Activated CD4-positive, alpha-beta T cell treated with anti-CD3 and anti-CD28 coated beads, Interleukin-2, amount 10 ng/mL, durations not matched to agents 24 days and 14 days (primary cell): ENCODE measurements at places on chromosomes 11 and 22. TPM values are rescaled to one million over a fixed set of nuclear protein-coding genes. Genes with fewer than 3 reads are reported as not detected.

Gene MMP10
- 0.14 TPM in 1 of 2 replicates, not detected in the other for total RNA-seq

Gene PLEKHA7
- 16.7 and 20.7 TPM in 2 replicates for total RNA-seq

Gene GAB4
- not detected in 2 replicates for total RNA-seq

Gene PSMA1
- total RNA-seq, result 334 and 344 TPM in 2 replicates

DNA sequence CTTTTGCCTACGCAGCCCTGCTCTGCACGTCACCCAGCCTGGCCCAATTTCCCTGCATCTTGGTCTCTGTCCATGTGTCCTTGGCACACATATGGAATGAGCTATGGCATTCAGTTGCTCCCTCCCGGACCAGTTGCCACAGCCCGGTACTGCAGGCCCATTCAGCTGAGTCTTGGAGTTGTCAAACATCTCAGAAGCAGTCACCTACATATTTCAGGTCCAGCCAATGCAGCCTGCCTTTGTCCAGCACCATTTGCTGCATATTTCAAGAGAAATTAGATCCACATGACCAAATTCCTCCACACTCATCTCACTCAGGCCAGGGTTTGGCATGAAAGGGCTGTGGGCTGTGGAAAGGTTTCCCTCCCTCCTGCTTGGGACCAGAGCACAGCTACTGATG is 76.8 kb downstream of the MN1 start:
- H3K4me3 ChIP-seq, result no peak overlapping the region
- no peak for DNase-seq
- H3K27ac ChIP-seq, result no peak overlapping the region
- H3K27me3 ChIP-seq, result no peaks in the 10 kb centered on the region

DNA sequence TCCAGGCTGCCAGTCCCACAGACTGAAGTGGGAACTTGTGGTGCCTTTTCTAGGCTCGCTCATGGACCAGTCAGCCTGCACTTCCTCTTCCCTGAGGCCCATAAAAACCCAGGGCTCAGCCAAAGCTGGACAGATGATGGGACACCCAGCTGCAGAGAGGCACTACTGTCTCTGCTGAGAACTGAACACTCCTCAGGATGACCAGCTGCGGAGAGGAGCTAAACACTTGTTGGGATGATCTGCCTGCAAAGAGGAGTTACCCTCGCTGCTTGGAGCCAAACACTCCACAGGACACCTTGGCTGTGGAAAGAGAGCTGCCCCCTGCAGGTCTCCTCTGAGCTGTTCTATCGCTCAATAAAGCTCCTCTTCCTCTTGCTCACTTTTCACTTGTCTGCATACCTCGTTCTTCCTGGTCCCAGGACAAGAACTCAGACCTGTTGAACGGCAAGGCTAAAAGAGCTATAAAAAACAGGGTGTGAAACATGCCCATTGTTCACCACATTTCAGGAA is 465.5 kb downstream of the GUCY1A2 start:
- H3K4me1 ChIP-seq, result no peaks in the 10 kb centered on the region
- no peak overlapping the region for H3K4me3 ChIP-seq
- no peaks in the 10 kb centered on the region for H3K27me3 ChIP-seq
- DNase-seq, result no peak

DNA sequence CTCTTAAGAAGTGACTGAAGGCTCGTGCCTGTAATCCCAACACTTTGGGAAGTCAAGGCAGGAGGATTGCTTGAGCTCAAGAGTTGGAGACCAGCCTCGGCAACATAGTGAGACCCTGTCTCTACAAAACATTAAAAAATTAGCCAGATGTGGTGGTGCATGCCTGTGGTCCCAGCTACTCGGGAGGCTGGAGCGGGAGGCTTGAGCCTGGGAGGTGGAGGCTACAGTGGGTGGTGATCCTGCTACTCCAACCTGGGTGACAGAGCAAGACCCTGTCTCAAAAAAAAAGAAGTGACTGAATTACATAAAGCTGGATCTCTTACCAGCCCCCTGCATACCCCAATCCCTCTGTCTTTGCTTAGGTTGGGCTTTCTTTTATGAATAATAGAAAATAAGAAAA is 58.1 kb downstream of the C22orf31 start:
- peaks cover 37% of the 10 kb centered on the region for H3K27me3 ChIP-seq
- no peaks in the 10 kb centered on the region for H3K4me1 ChIP-seq
- no peak overlapping the region for H3K27ac ChIP-seq

DNA sequence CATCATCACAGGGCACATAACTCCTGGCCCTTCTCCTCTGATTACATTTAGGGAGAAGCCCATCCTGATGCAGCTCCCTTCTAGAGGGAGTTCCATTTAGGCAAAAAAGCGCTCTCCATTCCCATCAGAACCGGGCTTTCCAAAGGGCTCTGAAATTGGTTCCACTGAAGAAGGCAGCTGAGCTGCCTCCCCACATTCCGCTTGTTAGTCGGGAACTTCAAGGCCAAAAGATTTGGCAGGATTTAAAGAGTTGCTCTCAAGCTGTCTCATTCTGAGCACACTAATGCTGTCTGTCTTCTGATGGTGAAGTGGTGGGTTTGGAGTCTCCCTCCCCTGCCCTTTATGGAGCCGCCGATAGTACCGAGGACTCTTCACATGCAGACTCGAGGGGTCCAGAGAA is 26.6 kb upstream of the CABP7 start:
- H3K4me1 ChIP-seq, result no peaks in the 10 kb centered on the region
- no peaks in the 10 kb centered on the region for H3K27me3 ChIP-seq
- no peak overlapping the region for H3K27ac ChIP-seq
- H3K36me3 ChIP-seq, result peaks cover 17% of the 10 kb centered on the region
- DNase-seq, result no peak
- H3K4me3 ChIP-seq, result no peak overlapping the region

- H3K4me1 ChIP-seq, result no peaks in the 10 kb centered on the region
- DNase-seq, result peak; percentile 79
- no peaks in the 10 kb centered on the region for H3K27me3 ChIP-seq
Measured at GRCh38 chr11:126194121-126194543, 17.3 kb downstream of the RPUSD4 start.

- peak overlapping the region; percentile 100 for H3K27ac ChIP-seq
- H3K36me3 ChIP-seq, result peaks cover 70% of the 10 kb centered on the region
- peaks cover 35% of the 10 kb centered on the region for H3K4me1 ChIP-seq
- H3K4me3 ChIP-seq, result peak overlapping the region; percentile 98
Measured at GRCh38 chr11:206526-207207, 532 bp downstream of the BET1L start.

DNA sequence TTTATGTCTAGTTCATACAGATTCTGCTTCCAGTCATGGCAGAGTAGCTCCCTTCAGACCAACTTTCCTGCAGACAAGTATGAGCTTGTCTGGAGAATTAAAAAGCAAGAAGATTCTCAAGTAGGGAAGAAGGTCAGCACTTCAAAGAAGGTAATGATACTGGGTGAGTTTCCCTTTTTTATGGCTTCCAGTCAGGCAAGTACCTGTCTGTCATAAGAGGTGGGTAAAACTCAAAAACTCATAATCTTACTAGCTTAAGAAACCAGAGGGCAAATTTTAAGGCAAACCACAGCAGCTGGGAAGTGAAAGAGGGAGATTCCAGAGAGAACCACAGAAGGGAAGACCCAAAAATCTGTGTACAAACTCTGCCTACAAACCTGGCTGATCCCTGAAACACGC is 54.2 kb downstream of the DENND5A start:
- H3K36me3 ChIP-seq, result peaks cover 5% of the 10 kb centered on the region
- DNase-seq, result peak; percentile 63
- H3K27me3 ChIP-seq, result no peaks in the 10 kb centered on the region

GRCh38 chr11:65262776-65263175 is 1.0 kb downstream of the POLA2 start:
- H3K4me3 ChIP-seq, result peak overlapping the region; percentile 95
- H3K4me1 ChIP-seq, result peaks cover 48% of the 10 kb centered on the region
- peak overlapping the region; percentile 99 for H3K27ac ChIP-seq
- peaks cover 4% of the 10 kb centered on the region for H3K27me3 ChIP-seq

DNA sequence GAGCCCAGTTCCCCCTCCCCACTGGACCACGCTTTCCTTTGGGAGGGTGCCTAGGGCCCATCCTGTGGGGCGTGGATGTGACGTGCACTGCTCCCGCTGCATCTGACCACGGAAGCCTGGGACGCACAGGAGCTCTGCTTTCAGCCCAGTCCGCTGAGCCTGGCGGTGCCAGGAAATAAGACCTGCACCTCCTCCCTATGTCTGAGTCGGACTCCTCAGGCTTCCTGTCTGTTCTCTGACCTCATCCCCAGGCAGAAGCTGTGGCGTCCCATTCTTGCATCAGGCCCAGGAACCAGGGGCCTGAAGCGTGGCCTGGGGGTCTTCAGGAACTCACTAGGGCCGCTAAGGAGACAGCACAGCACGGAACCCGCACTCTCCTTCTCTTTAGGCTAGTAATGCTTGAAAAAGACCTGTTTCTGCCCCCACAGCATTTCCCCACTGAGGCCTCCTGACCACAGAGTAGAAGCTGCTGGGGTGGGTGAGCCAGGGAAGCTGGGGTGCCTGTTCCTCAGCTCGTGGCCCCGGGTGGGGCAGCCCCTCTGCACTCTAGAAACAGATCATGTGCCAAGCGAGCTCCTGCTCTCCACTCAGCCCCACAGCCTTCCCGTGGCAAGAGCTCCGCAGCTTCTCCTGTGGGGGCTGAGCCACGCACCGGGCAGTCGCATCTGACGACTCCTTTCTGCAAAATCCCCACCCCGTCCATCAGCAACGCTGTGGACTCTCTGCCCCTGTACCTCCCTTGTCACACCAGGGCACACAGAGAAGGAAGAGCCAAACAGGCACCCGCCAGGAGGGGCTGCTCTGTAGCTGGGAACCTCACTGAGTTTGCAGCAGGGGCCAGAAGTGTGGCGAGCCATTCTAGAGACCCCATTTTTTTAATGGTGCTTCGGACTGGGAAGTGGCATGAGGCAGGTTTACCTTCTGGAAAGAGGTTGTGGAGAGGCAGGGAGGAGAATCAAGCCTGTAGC is 22.6 kb downstream of the MOV10L1 start:
- H3K4me1 ChIP-seq, result peaks cover 16% of the 10 kb centered on the region
- peak overlapping the region; percentile 75 for H3K27ac ChIP-seq
- H3K27me3 ChIP-seq, result peaks cover 12% of the 10 kb centered on the region
- DNase-seq, result peak; percentile 68

DNA sequence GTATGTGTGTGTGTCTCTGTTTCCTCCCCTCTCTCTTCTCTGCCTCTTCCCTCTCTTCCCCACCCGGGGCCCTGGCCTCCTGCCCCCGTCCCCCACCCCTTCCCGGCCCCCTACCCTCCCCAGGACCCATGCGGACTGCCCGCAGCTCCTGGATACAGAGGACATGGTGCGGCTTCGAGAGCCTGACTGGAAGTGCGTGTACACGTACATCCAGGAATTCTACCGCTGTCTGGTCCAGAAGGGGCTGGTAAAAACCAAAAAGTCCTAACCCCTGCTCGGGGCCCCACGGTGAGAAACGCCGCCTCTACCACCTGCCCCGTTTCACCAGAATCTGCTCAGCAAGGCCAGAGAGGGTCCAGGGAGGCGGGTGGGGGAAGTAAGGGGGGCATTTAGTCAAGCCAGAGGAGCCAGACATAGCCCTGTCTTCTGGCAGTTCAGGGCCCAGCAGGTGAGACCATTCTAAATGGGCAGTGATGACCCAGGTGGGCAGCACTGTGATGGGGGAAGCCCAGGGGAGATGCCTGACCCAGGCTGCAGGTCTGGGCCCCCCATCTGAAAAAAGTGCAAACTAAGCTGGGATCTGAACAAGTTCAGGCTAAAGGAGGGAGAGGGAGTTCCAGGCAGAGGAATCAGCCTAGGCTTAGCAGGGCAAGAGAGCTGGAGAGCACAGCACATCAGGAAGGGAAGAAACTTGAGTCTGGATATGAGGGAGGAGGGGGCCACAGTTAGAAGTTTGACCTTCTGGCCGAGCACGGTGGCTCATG is 6.4 kb downstream of the SELENOM start:
- H3K4me3 ChIP-seq, result no peak overlapping the region
- no peak for DNase-seq
- H3K27ac ChIP-seq, result no peak overlapping the region
- H3K27me3 ChIP-seq, result no peaks in the 10 kb centered on the region
- peaks cover 2% of the 10 kb centered on the region for H3K36me3 ChIP-seq
- H3K4me1 ChIP-seq, result no peaks in the 10 kb centered on the region

- peak overlapping the region; percentile 52 for H3K27ac ChIP-seq
- peaks cover 6% of the 10 kb centered on the region for H3K36me3 ChIP-seq
- H3K27me3 ChIP-seq, result peaks cover 37% of the 10 kb centered on the region
- peaks cover 25% of the 10 kb centered on the region for H3K4me1 ChIP-seq
- peak; percentile 72 for DNase-seq
Measured at GRCh38 chr11:118609380-118610224, 2.2 kb downstream of the PHLDB1 start.

Gene PATE4
- not detected in 2 replicates for total RNA-seq

GRCh38 chr22:43698403-43698802 is 113.7 kb downstream of the EFCAB6 start:
- no peaks in the 10 kb centered on the region for H3K36me3 ChIP-seq
- H3K27ac ChIP-seq, result no peak overlapping the region
- peaks cover 8% of the 10 kb centered on the region for H3K27me3 ChIP-seq
- H3K4me1 ChIP-seq, result no peaks in the 10 kb centered on the region
- DNase-seq, result no peak

Gene MMP12
- total RNA-seq, result not detected in 2 replicates

Gene FOLR3
- total RNA-seq, result not detected in 2 replicates

GRCh38 chr11:45092901-45093760 is 53.3 kb upstream of the PRDM11 start:
- H3K4me3 ChIP-seq, result no peak overlapping the region
- H3K4me1 ChIP-seq, result peaks cover 10% of the 10 kb centered on the region
- DNase-seq, result no peak
- H3K27ac ChIP-seq, result no peak overlapping the region
- no peaks in the 10 kb centered on the region for H3K36me3 ChIP-seq
- H3K27me3 ChIP-seq, result peaks cover 27% of the 10 kb centered on the region

- peaks cover 4% of the 10 kb centered on the region for H3K4me1 ChIP-seq
- peaks cover 21% of the 10 kb centered on the region for H3K36me3 ChIP-seq
- no peak overlapping the region for H3K4me3 ChIP-seq
- H3K27ac ChIP-seq, result no peak overlapping the region
- no peaks in the 10 kb centered on the region for H3K27me3 ChIP-seq
- no peak for DNase-seq
Measured at GRCh38 chr11:77322926-77323590, 21.6 kb upstream of the GDPD4 start.

- DNase-seq, result peak; percentile 73
- no peaks in the 10 kb centered on the region for H3K36me3 ChIP-seq
- peaks cover 17% of the 10 kb centered on the region for H3K4me1 ChIP-seq
- H3K27ac ChIP-seq, result no peak overlapping the region
Measured at GRCh38 chr22:48084041-48084728, 1321.7 kb downstream of the TBC1D22A start.

- H3K27me3 ChIP-seq, result peaks cover 19% of the 10 kb centered on the region
- H3K4me3 ChIP-seq, result no peak overlapping the region
- H3K4me1 ChIP-seq, result peaks cover 2% of the 10 kb centered on the region
- H3K36me3 ChIP-seq, result no peaks in the 10 kb centered on the region
Measured at GRCh38 chr11:44016131-44016530, 31.6 kb upstream of the ACCSL start.
